ENCODE measurements at places on chromosomes 4 and X.

DNA sequence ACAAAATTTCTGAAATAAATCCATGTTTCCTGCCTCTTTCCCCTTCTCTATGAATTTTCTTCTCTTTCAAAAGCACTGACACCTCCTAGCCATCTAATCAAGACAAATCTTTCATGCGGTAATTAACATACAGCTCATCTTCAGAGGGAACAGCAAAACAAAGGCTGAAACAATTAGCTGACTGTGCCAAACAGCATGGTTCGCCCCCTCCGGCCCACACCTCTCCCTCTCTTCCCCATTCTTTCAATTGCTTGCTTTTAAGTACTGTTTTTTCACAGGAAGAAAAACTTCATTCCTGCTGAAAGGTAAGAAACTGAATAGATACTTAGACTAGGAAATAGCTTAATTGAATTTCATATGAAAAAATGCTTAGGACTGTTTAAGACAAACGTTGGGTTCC, 291.1 kb upstream of the NOCT start:
- no peak for DNase-seq

GRCh38 chr4:5797866-5798265, 86.9 kb downstream of the EVC start:
- no peak for DNase-seq

DNA sequence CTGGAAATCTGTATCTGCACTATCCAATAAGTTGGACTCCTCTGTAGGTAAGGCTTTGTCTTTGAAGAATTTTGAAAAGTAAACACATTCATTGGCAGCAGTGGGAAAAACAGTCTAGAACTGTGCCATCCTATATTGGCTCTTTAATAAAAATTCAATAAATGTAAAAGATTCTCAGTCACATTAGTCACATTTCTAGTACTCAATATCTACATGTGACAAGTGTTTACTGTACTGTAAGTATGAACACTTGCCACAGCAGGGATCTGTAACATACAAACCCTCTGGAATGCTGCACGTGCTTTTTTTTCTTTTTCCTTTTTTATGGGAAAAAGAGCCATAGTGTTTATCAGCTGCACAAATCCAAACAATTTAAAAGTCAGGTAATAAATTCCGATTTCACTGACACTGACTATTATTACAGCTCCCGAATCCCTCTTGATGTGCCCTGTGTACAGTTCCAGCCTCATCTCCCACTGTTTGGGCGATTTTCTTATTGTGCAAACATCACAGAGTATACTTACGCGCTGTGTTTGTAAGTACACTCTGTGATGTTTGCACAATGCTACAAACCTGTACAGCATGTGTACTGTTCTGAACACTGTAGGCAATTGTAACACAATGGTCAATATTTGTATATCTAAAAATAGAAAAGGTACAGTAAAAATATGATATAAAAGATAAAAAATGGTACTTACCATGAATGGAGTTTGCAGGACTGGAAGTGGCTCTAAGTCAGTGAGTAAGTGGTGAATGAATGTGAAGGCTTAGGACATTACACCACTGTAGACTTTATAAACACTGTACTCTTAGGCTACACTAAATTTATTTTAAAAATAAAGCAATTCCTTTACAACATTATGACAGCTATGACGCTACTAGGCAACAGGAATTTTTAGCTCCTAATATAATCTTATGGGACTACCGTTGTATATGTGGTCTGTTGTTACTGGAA, 8.7 kb downstream of the PYURF start:
- DNase-seq: no peak

GRCh38 chrX:13732246-13733067, 2.0 kb downstream of the TRAPPC2 start:
- DNase-seq: peak; percentile 48

DNA sequence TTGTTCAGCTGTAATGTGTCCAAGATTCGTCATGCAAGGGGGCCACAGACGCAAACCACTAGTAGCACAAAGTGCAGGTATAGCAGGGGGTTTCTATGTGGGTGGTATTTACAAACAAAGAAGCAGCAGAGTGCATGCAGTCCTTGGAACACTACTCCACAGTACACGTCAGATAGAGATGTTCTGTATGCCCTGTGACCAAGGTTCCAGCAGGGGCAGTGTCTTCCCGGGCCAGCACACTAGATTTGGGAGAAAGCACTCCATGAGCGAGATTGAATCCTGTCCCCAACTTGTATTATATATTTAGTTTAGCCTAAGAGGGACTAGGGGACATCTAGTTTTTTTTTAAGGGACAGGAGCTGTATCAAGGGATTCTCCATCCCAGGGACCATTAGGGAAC, 54.4 kb upstream of the ESX1 start:
- DNase-seq: no peak

GRCh38 chrX:139720136-139720535, 12.2 kb upstream of the MCF2 start:
- peak; percentile 43 for DNase-seq

DNA sequence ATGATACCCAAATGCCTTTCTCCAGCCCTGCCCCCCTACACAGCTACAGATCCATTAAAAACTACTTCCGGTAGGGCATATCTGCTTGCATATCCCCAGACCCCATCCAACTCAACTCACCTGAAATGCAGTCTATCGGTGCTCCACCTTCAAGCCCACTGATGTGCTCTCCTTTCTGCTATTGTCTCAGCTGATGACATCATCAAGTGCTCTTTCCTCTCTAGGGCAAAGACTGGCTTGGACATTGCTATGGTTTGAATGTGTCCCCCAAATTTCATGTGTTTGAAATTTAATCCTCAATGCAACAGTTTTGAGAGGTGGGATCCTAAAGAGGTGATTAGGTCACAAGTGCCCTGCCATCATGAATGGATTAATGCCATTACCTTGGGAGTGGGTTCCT, 212.4 kb downstream of the RELL1 start:
- DNase-seq: no peak

DNA sequence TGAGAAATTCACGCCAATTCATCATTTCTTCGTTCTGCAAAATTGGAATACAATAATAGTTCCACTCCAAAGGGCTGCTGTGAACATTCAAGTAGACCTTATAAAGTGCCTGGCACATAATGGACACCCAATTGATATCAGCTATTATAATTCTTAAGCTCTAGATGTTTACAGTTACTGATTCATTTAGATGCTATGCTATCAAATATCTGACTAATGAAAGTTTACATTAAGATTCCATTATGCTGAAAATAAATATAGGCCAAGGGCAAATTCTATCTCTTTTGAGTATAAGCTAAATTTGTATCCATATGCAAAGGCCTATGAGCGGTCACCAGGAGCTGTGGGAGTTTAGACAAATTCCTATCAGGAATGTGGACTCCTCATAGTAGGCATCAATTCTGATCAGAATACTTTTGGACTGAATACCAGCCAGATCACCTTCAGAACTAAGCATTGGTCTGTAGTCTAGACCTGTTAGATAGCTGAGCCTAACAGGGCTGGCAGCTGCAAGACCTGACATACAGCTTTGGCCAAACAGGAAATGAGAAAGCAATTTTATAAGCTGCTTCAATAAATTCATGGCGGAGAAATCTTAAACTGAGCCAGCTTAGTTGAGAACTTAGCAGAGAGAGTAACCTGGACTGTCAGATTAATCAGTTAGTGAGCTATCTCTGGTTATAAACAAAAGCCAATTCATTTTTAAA, 384.3 kb upstream of the ACTRT1 start:
- DNase-seq: no peak

DNA sequence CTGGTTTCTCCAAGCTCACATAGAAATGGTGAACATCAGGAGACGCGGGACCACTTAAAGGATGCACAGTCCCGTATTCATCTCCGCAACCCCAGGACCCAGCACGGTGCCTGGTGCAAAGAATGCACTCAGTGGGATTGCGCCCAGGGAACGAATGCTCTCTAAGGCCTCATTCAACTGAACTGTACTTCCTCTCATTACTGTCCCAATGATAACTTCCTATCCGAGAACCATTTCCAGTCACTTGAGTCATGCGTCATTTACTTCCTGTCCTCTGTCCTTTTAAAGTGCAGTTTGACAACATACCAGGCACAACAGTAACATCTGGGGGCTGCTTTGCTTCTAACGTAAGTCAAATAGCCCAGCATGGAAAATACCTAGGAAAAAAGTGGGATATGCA, 75.7 kb downstream of the RBM47 start:
- DNase-seq: no peak

DNA sequence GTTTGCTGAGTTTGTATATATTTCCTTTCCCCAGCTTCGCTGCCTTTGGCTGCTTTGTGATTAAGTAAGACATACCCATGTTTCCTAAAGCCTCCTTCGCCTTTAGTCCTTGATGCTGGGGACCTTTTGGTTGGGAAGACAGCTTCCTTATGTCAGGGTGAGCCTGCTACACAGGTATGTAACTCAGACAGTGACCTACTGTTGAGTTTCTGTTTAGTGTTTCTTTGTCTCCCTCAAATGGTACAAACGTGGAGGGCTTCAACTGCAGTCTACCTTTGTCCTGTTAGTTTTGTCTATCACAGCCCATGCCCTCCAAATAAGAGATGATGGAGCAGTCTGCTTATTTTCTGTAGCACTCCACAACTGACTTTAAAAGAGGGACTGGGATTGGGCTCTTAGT, 59.5 kb downstream of the TET2 start:
- DNase-seq: no peak

DNA sequence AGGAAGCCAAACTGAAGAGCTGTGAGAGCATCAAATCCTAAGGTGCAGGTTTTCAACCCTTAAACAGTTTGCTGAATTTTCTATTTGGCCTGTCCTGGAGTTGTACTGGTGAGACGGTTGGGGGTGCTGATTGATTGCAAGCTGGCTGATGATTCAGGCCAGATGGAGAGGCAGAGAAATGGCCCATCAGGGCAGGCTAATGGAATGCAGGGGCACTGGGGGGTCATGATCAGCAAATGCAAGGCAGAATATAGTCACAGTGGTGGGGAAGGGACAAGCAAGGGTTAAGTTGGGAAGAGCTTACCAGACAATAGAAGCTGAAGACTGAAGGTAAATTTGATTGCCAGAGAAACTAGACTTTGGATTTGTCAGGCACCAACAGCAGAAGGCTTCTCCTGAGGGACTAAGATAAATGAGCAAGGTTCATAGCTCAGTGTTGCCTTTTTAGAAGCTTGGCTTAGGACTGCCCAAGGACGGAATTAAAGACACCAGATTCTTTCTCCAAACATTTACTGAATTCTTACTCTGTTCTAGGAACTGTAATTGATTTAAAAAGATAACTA, 4.3 kb upstream of the AADAT start:
- no peak for DNase-seq

DNA sequence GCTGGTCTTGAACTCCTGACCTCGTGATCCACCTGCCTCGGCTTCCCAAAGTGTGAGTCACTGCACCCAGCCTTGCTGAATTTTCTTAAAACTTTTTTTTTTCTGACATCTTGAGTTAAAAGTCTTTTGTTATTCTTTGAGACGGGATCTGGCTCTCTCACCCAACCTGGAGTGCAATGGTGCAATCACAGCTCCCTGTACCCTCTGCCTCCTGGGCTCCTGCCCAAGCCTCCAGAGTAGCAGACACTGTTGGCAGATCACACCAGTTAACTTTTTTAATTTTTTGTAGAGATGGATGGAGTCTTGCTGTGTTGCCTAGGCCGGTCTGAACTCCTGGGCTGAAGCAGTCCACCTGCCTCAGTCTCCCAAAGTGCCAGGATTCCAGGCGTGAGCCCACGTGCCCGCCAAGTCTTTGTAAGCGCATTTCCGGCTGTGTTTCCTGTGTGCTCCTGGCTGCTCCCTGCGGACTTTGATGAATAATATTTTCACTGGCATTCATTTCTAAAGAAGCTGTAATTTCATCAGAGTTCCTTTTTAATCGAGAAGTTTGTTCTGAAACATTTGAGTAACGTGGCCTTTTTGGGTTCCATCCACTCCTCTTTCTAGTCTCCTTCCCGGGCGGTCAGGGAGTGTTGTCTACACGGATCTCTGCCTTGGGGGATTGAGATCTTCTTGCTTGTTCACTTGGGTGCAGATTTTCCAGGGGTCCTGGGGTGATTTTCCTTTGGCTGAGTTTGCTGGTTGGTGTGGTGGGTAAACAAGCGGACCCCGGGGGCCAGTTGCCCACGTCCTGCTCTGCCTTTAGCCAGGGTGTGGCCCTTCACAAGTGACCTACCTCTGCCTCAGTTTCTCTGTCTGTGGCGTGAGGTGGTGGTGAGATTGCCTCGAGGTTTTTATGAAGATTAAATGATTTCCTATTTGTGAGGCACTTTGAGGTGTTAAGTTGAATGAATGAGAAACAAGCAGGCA, 44.4 kb downstream of the PCGF3 start:
- peak; percentile 28 for DNase-seq

DNA sequence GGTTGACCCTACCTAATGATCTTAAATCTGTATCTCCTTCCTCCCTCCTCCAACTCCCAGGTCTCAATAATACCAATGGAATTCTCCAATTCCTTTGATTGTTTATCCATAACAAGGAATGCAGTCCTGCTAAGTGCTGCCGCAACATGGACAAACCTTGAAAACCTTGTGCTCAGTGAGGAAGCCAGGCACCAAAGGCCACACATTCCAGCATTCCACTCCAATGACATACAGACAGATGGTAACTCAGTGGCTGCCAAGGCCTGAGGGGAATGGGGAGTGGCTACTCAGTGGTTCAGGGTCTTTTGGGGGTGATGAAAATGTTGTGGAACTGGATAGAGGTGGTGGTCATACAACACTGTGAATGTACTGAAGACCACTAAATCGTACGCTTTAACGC, 10.4 kb downstream of the HAUS7 start:
- peak; percentile 73 for DNase-seq

DNA sequence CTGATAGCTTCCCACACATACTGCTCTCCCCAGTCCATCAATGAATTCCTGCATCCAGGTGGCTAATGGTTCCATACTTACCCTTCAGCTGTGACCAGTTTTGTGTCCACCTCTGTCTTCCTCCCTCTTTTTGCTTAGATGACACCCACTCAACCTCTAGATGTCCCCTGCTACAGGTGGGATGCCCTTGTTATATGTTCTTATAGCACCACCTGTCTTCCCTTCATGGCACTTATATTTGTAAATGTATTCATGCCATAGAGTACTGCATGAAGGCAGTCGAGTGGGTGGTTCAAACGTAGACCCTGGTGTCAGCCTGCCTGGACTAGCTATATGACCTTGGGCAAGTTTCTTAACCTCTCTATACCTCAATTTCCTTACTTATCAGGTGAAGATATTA, 6.5 kb upstream of the USP46 start:
- DNase-seq: no peak

DNA sequence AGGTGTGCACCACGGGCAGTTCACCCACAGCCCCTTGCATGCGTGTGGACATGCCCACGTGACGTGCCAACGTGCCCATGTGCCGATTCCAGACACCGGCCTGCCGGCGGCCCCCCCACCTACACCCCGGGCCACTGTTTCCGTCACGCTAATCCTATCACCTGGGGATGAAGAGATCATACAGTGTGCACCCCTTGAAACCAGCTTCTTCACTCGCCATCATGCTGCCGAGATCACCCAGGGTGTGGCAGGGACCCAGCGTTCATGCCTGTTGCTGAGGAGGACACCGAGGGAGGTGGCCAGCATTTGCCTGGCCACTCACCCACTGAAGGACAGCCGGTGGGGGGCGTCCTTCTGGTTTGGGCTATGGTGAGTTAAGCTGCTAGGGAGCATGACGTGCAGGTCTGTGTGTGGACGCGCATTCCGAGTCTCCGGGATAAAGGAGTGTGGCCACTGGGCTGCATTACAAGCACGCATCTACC, 14.1 kb downstream of the CTBP1 start:
- DNase-seq: no peak

- peak; percentile 92 for DNase-seq
Measured at GRCh38 chr4:105088110-105088879, 58.4 kb upstream of the TET2 start.

GRCh38 chr4:183335369-183335940, 13.2 kb upstream of the CLDN24 start:
- peak; percentile 97 for DNase-seq

Data from AG10803 (cell line).